ENCODE measurements at places on chromosomes 16 and 17. TPM values are rescaled to one million over a fixed set of nuclear protein-coding genes. Genes with fewer than 3 reads are reported as not detected.

GRCh38 chr17:19415311-19415710 is 4.3 kb downstream of the RNF112 start:
- H3K4me3 ChIP-seq: no peak overlapping the region
- DNase-seq: no peak
- no peak overlapping the region for H3K27ac ChIP-seq
- H3K36me3 ChIP-seq: no peaks in the 10 kb centered on the region
- no peaks in the 10 kb centered on the region for H3K27me3 ChIP-seq

GRCh38 chr16:57689762-57690558 is 4.6 kb upstream of the DRC7 start:
- H3K27ac ChIP-seq: peak overlapping the region; percentile 71
- no peaks in the 10 kb centered on the region for H3K36me3 ChIP-seq
- H3K4me3 ChIP-seq: peak overlapping the region; percentile 43
- H3K4me1 ChIP-seq: peaks cover 13% of the 10 kb centered on the region
- no peaks in the 10 kb centered on the region for H3K27me3 ChIP-seq
- DNase-seq: peak; percentile 25

GRCh38 chr17:6374271-6374691 is 60.6 kb downstream of the AIPL1 start:
- H3K27ac ChIP-seq: no peak overlapping the region
- DNase-seq: no peak

The PRSS36 gene
- 0.61 TPM for total RNA-seq

DNA sequence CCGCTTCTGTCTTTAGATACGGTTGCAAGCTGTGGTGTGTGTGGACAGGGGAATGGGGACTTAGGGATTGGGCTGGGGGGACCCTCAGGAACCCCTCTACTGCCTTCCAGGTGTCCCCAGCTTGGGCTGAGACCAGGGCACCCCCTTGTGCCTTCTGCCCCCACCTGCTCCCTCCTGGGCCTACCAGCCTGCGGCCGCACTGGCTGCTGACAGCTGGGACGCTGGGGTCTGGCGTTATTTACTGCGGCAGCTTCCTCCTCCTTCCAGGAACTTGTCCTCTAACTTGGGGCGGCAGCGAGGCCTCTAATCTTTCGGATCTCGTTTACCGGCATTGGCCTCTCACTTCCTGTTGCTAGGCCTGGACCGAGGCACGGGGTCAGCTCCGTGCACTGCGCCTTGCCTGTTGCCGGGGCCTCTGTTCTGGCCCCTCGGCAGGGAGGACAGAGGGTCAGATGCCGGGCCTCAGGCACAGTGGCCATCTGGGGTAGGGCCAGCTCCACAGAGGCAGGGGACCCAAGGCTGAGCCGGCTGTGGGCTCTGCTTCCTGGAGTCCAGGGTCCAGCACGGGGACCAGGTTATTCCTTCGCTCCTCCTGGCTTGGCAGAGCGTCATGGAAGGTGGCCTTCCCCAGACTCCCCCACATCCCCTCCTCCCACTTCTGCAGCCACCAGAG is 31.8 kb downstream of the TMEM235 start:
- peak; percentile 41 for DNase-seq
- no peak overlapping the region for H3K4me3 ChIP-seq
- peak overlapping the region; percentile 74 for H3K27ac ChIP-seq
- peaks cover 51% of the 10 kb centered on the region for H3K4me1 ChIP-seq
- no peaks in the 10 kb centered on the region for H3K27me3 ChIP-seq
- H3K36me3 ChIP-seq: no peaks in the 10 kb centered on the region

GRCh38 chr16:87856791-87857228 is 12.5 kb downstream of the SLC7A5 start:
- H3K27ac ChIP-seq: peak overlapping the region; percentile 51
- H3K4me1 ChIP-seq: peaks cover 46% of the 10 kb centered on the region
- no peak for DNase-seq
- no peak overlapping the region for H3K4me3 ChIP-seq

DNA sequence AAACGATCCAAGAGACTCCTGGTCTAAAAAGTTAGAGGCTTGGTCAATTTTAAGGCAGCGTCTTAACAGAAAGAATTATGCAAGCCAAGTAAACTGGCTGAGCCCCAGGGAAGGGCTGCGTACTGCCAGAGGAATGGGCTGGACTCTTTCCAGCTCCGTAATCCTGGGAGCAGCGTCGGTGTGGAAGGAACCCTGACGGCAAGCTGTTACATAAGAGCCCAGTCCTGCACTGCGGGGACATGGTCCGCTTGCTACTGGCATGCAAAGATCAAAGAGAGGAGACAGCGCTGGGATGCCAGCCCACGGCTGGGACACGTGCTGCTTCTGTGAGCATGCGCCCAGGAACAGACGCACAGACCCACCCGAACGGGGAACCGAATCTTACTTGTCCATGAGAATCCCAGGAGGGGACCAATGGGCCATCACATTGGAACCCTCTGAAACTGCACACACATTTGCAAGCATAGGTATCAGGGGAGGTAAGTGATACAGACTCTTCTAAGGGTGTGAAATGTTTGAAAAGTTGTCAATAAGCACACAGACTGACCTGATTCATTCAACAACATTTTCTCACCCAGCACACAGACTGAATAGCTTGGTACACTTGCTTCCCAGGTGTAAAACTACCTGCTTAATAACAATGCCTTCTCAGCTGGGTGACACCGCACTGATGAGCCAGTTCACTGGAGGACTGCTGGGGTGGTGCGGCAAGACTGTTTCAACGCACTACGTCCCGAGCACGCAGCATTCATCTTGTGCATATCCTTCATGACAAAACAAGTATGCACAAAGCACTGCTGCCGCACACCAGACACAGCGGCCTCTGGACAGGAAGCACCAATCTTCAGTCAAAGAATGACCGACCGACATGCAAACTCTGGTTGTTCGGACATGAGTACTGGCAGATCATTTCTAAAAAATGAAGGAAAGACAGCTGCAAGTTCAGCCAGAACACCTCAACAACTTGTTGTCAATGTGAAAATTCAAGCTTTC is 94.9 kb downstream of the ANKRD11 start:
- peaks cover 55% of the 10 kb centered on the region for H3K4me1 ChIP-seq
- H3K36me3 ChIP-seq: peaks cover 9% of the 10 kb centered on the region
- no peaks in the 10 kb centered on the region for H3K27me3 ChIP-seq
- DNase-seq: no peak
- no peak overlapping the region for H3K27ac ChIP-seq

DNA sequence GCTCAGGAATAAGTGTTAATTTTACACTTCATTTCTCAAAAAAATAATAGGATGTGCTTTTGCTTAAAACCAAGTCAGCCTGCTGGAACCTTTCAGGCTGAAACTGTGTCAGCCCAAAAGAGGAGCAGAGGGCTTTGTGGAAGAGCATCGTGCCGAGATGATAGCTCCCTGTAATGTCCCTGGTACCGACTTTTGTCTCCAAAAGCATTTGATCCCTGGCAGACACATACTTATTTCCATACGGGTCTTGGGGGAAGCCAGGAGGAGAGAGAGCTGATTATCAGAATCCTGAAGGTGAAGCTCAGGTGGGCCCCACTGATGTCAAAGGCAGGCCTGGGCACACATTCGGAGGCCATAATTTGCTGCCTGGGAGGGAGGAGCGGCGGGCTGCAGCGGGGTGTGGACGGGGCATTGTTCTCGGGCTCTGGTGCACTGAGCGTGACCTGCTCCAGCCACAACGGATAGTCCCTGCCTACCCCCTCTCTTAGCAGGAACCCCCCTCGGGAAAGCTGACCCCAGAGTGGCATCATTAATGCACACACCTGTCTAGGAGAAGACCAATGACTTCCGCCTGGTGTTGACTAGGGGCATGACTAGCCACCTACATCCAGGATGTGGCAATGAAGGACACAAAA is 155.9 kb downstream of the C16orf78 start:
- no peak overlapping the region for H3K4me3 ChIP-seq
- H3K4me1 ChIP-seq: no peaks in the 10 kb centered on the region
- H3K27ac ChIP-seq: no peak overlapping the region
- no peaks in the 10 kb centered on the region for H3K27me3 ChIP-seq
- no peak for DNase-seq
